ENCODE measurements at places on chromosomes 5 and 9.
A peak's percentile ranks its signal among the peaks of the same experiment; 100 is the strongest.

GRCh38 chr5:10125116-10125515 lies 124.6 kb downstream of the ATPSCKMT start:
- DNase-seq: no peak

DNA sequence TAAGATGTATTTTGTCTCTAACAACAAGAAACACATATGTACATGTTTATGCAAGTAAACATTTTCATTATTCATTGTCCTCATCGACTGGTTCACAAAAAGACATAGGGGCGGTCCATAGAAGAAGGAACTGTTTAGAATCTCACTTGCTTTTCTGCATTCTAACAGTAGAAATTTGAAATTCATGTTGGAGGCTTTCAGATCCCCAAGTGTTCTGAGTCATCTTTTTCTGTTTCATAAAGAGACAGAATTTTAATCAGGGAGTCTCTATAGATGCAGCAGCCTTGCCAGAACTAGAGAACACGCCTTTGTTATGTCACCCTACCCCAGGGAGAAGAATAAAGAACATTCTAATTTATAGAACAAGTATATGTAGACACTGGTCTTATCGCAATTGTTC lies 324.3 kb downstream of the GABRG2 start:
- DNase-seq: no peak

DNA sequence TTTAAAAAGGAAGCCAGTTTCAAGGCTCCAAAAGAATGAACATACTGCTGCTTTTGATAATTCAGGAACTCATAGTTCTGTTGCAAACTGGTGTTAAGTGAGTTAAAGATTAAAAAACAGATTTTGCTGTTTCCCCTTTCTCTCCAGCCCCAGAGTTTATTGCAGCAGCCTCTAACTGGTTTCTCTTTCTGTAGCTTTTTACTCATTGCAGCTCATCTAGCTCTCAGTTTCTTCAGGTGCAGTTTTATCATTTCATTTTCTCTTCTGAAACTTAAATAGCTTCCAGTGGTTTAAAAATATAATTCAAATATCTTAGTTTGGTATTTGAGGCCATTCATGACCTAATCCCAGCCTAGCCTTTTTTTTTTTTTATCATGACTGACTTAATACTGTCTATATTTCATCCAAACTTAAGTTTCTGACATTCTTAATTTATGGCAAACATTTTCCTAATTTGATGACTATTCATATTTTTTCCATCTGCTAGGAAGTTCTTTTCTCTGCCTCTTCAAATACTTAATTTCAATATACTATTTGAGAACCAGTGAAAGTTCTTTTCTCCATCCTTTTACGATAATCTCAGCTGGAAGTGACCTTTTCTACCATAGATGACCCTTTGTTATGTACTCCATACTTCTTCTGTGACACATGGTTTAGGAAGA lies 252.7 kb upstream of the GRIA1 start:
- DNase-seq: no peak

DNA sequence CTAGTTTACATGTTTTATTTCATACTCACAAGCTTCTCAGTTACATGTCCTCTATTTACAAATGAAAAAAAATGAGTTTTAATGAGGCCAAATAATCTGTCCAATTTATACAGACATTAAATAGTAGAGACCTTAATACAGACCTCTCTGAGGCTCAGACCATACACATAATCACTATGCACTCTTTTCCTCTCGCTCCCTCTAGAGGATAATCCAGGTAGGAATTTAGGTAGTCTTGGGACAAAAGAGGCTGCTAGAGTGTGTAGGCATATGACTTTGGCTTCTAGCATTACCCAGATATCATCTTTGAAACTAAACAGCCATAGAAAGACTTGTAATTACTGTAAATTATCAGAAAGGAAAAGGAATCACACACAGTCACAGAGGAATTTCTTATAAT lies 444.7 kb downstream of the HINT1 start:
- DNase-seq: no peak

DNA sequence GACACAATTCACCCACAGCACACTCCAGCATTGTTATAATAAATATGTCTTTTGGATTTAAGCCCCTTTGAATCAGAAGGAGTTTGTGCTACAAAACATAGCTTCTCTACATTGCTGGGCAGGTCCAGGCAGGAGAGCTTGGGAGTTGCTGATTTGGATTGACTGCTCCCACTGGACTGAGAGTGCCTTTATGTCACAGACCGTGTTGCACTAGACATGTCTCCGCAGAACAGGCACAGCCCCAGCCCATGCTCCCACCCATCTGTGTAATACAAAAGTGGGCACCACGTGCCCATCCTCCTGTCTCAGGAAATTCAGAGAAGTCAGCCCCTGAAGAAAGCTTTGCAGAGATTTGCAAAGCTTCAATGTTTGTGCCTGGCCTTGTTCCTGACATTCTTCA lies 117.1 kb downstream of the MED10 start:
- DNase-seq: no peak

GRCh38 chr5:163503106-163504078 lies 2.0 kb upstream of the MAT2B start:
- DNase-seq: peak; percentile 35

- no peak for DNase-seq
These were observed 17.5 kb upstream of the ROPN1L start for GRCh38 chr5:10424124-10424731.

DNA sequence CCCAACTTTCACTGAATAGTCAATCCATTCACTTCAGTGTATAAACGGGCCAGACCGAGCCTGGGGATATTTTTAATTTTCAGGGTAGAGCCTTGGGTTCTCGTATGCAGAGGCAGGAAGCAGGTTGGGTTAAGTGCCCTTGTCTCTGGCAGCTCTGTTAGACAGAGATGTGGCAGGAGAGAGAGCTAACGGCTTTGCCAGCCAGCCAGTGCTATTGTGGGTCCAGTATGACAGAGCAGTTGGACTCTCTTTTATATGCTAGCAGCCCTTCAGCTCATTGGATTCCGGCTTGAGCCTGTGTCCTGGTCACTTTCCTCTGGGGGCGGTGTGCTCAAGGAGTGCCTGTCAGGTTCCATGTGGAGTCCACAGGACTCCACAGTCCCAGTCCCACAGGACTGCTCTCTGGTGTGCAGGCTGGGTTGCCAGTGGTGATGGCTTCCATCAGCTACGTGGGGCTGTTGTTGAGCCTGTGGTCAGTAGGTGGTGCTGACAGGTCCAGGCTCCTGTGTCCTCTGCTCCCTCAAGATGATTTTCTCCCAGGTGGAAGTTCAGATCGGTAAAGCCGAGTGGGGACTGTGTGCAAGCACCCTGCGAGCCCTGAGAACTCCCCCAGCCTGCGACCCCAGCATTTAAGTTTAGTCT lies 14.3 kb downstream of the CLTA start:
- DNase-seq: no peak

DNA sequence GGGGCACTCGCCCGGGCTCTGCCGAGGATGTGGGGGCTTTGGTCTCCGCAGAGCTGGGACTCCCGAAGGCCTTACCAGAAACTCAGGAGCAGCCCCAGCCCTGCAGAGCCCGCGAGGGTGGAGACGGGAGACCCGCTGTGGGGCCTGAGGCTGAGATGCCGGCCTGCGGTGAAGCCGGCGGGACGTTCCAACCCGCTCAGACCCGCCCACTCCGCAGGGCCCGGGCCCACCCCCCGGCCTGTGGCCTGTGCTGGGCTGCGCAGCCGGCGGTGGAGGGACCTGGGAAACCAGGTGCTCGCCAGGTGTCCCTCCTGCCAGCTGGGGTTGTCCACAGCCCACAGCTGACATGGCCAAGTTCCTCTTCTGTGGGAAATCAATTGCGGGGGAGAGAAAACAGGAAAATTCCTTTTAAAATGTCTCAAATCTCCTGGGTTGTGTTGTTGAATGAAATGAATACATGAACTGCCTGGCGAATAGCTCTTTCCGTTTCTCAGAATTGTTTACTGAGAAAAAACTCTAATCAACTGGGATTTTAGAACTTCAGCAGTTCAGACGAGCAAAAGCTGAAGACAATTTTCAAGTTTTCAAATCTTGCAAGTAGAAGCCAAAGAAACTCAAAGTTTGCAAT lies 49.0 kb upstream of the IRX4 start:
- no peak for DNase-seq

- no peak for DNase-seq
These were observed 49.7 kb downstream of the PRDM6 start for GRCh38 chr5:123138774-123139173.

GRCh38 chr9:84136119-84136868 lies 155.7 kb downstream of the RMI1 start:
- DNase-seq: no peak

- DNase-seq: no peak
These were observed 24.8 kb downstream of the SMC2 start for GRCh38 chr9:104118916-104119315.

DNA sequence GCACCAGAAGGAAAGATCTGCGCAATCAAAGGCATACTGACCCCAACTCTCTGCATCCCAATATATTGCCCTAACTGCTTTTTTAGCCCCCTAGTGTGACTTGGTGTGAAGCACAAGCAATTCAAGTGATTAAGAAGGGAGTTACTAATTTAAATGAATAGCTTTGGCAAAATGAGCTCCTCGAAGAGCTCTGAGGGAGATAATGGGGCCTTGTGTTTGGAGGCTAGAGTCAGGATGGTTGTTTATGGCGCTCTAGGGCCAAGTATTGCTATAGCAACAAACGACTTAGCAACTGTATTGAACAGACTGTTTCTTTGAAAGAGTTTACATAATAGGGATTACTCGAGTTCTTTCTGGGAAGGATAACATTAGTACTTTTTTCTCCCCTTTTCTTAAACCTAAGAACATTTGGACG lies 11.5 kb upstream of the C5orf58 start:
- DNase-seq: no peak

- DNase-seq: no peak
These were observed 128.7 kb downstream of the PALM2AKAP2 start for GRCh38 chr9:109908459-109909390.

DNA sequence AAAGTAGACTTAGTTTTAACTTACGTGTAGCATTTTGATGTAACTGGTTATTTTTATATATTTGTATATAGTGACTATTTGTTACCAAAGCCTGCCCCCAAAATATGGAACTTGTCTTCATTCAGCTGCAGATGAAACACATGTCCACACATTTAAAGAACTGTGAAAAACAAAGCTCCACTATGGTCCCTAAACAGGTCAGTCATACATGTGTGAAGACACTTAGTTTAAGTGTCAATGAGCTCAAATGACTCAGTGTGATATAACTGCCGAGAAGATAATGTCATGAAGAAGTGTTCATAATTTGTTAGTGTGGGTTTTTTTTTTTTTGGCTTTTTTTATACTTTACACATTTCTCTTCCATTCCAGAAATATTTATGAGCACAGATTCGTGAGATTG lies 28.2 kb downstream of the HAVCR1 start:
- DNase-seq: no peak

DNA sequence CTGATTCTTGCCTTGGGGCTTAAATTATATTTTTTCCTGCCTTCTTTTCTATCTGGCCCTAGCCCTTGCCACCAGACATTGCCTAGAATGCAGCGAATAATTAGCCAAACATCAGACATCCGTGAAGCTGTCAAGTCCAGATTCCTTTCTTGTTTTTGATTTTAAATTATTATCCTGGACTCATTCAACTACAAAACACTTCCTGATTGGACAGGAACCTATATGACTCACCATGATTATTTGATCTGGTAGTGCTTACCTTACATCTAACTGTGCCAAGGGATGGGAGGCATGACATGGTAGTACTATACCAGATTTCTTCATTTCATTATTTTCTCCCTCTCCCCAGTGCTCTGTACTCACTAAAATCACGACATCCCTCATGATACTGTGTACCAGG lies 829.6 kb downstream of the TLR4 start:
- DNase-seq: no peak

- DNase-seq: no peak
These were observed 2.9 kb downstream of the FOXE1 start for GRCh38 chr9:97855899-97856298.

GRCh38 chr9:127485995-127486394 lies 34.7 kb downstream of the LRSAM1 start:
- no peak for DNase-seq

- DNase-seq: no peak
These were observed 5.5 kb downstream of the EPB41L4A start for GRCh38 chr5:112413611-112414010.

- peak; percentile 88 for DNase-seq
These were observed at the start of gene ERMP1 for GRCh38 chr9:5832538-5833529. TSS of gene ERMP1 (minus strand) at chr9:5833117. CDS start at chr9:5833027, 90 bp downstream.

DNA sequence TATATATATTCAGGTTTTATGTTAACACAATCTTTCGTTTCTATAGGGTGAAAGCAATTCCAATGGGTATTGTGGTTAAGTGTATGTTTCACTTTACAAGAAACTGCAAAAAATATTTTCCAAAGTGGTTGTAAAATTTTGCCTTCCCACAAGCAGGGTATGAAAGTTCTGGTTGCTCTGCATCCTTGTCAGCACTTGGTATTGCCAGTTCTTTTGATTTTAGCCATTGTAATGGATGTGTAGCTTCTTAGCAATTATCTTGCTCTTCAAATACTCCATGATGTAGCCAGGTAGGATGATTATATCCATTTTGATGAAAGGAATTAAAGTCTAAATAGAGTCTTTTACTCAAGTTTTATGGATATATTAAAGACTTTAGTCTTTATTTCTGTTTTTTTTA lies 9.1 kb upstream of the ADAM19 start:
- DNase-seq: no peak

DNA sequence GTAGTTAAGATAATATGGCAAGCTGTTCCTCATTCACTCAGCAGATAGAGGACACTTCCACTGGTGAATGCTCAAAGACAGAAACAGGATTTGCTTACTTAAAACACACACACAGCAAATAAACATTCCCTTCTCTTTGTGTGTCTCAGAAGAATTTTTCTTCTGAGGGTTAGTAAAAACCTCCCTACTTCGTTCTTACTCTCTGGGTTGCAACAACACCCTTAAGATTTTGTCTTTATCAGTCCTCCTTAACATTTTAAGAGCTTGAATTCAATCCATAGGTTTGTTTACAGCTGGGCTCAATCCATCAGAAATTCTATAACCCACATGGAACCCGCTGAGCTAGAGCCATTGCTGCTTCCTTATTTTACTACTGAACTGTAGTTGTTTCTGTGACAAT lies 237.4 kb upstream of the PIK3R1 start:
- DNase-seq: no peak

DNA sequence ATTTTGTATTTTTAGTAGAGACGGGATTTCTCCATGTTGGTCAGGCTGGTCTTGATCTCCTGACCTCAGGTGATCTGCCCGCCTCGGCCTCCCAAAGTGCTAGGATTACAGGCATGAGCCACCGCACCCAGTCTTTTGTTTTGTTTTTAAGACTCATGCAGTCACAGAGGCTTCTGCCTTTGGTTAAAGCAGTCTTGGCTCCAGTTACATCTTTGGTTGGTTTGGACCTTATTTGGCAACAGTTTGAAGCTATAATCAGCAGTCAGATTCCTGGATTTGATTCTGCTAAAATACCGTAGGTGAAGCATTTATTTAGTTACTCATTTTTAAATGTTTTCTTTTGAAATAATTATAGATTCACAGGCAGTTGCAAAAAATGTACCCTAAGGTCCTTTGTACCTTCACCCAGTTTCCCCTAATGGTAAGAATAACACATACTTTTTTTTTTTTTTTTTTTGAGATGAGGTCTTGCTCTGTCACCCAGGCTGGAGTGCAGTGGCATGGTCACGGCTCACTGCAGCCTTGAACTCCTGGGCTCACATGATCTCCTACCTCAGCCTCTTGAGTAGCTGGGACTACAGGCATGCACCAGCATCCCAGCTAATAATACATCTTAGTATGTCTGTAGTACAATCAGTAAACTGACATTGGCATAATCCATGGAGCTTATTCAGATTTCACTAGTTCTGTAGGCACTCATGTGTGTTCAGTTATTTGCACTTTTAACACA lies 15.7 kb downstream of the USP20 start:
- DNase-seq: no peak

GRCh38 chr9:87547671-87548081 lies 50.0 kb downstream of the DAPK1 start:
- DNase-seq: no peak

- peak; percentile 96 for DNase-seq
These were observed at the start of the genes DOLK and NUP188 for GRCh38 chr9:128947527-128948301. TSS of gene DOLK (minus strand) at chr9:128947603. CDS start at chr9:128947303, 300 bp downstream. TSS of gene NUP188 (plus strand) at chr9:128947699. CDS start at chr9:128947720, 21 bp downstream.
